DMS153 (cell line): ENCODE measurements at places on chromosomes 5 and 9.
A peak's percentile ranks its signal among the peaks of the same experiment; 100 is the strongest.

DNA sequence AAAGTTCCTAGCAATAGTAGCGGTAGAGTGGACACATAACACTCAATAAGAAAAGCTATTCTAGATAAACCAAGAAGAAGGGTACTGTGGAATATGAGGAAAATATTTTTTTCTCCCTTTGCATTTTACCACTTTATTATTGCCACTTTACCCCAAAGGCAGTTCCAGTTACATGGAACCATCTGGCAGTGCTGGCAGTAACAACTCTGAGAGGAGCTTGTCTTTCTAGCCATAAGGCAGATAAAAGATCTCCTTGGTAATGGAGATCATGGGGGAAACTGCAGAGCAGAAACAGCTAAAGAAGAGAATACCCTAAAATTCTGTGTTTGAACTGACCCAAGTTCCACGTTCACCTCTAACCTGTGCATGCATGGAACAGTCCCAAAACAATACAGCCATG lies 38.5 kb downstream of the UBTD2 start:
- DNase-seq, result no peak

- DNase-seq, result no peak
Observed at GRCh38 chr9:121455527-121456239, 44.0 kb downstream of the GGTA1 start.

GRCh38 chr5:177996660-177997318 lies 747 bp upstream of the PROP1 start:
- DNase-seq, result no peak

DNA sequence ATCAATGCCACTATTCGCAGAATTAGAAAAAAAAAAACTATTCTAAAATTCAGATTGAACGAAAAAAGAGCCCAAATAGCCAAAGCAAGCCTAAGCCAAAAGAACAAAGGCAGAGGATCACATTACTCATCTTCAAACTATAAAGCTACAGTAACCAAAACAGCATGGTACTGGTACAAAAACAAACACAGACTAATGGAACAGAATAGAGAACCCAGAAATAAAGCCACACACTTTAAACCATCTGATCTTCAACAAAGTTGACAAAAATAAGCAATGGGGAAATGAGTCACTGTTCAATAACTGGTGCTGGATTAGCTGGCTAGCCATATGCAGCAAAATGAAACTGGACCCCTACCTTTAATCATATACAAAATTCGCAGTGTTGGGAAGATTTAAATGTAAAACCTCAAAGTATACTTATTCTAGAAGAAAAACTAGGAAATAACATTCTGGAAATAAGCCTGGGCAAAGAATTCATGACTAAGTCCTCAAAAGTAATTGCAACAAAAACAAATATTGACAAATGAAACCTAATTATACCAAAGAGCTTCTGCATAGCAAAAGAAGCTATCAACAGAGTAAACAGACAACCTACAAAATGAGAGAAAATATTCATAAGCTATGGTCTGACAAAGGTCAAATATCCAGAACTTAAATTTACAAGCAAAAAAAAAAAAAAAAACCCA lies 153.7 kb downstream of the NDUFS4 start:
- no peak for DNase-seq

GRCh38 chr9:8694983-8695588 lies 895.5 kb upstream of the DMAC1 start:
- DNase-seq, result peak; percentile 67

- DNase-seq, result no peak
Observed at GRCh38 chr5:34034534-34035327, 8.3 kb downstream of the C1QTNF3 start.

DNA sequence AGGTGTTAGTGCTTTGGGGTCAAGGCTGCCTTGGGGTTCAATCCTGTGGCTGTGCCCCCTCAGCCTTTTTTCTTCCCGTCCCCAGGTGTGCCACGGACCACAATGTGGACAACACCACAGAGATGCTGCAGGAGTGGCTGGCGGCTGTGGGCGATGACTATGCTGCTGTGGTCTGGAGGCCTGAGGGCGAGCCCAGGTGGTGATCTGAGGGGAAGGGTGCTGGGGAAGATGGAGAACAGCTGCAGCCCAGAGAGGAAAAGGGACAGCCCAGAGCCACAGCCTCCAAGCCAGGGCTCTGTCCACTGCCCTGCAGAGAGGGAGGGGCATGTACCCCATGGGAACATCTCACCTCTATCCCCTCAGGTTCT lies 2.1 kb downstream of the CERCAM start:
- DNase-seq, result no peak

DNA sequence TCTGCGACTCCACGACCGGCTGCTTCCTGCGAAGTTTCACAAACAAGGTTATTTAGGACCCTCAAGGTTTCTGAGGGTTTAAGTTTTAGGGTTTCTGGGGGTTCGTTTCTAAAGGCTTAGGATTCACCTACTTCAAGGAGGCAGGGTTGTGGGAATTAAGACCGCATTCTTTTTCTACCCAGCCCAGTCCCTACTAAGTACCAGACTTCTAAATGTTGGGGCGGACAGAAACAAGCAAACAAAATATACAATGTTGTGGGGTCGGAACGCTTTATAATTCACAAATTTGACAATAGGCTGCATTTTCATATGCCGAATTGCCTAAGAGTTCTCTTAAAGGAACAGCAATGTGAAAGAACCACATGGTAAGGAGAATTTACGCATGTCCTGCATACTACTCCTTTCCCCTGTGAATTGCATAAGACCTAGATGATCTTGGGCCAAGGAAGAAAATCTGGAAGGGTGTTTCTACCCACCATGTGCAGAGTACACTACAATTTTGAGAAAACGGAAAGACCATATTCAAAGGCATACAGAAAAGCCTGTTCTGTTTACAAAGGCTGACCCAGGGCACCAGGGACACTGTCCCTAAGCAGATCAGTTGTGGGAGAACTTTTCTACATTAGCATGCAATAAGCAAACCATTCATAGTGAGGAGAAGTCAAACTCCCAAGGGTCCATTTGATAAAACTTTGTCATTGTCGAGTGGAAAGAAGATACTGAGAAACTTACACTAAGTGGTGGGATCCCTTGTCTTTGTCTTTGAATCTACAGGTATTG lies 457.3 kb downstream of the RAB3C start:
- DNase-seq, result no peak

DNA sequence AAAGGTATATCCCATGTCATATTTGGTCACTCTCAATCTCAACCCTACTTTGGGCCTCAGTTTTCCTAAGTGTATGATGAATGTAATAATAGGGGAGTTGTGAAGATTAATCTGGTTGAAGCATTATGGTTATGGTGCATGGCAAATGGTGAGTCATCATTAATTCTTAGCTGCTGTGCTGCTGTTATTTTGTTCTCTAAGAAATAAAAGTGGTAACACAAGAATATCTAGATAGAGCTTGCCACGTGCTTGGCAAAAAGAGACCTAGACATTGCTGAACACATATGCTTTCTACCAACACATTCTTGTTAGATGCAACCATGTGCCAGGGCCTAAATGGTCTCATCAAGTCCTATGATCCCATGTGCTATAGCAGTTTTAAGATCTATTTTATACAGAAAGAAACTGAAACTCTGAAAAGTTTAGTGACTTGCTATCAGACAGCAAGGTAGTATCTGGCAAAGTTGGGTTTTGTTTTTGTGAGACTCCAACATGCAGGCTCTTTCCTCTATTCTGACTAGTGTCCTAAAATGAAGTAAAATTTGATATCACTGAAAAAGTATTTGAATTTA lies 699.9 kb upstream of the MEF2C start:
- DNase-seq, result no peak

- no peak for DNase-seq
Observed at GRCh38 chr5:34521628-34522290, 134.4 kb upstream of the RAI14 start.

GRCh38 chr5:32355686-32356085 lies 42.9 kb upstream of the MTMR12 start:
- no peak for DNase-seq

GRCh38 chr9:111806259-111806658 lies 11.5 kb upstream of the SHOC1 start:
- DNase-seq, result no peak

GRCh38 chr5:32598260-32598937 lies 13.0 kb downstream of the SUB1 start:
- DNase-seq, result no peak

DNA sequence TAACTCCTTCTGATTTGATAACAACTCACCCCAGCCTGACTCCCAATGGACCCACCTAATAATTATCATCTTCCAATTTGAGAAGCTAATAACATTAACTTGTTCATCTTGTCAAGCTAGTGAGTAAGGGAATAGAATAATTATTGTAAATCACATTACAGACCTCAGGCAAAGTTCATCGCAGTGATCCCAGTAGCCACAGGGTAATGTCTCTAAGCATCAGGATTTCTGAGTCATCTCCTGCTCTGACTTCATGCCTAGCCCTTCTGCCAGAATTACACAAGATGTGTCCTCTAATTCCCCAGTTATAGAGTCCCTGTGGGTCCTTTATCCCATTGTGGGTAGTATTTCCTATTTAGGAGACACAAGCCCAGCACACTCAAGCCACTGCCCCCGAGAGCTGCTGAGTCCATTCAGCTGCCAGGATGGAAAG lies 365.7 kb downstream of the DEPDC1B start:
- DNase-seq, result no peak

DNA sequence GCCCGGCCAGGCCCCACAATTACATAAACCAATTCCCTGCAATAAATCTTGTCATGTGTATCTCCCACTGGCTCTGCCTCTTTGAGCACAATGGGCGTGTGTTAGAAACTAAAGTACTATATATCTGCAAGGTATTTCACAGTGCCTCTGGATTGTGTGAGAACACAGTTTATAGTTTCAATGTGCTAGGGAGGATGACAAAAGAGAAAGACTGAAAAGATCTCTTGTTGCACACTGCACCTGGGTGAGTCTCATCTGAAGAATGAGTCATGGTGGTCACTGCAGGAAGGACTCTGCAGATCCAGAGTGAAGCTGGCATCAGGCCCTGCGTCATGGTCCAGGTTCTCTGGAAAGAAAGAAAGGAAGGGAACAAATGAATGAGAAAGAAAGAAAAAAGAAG lies 20.7 kb upstream of the CTSV start:
- DNase-seq, result no peak

- DNase-seq, result no peak
Observed at GRCh38 chr5:170248172-170248930, 15.6 kb downstream of the C5orf58 start.

GRCh38 chr5:42636425-42636824 lies 120.2 kb upstream of the CCDC152 start:
- no peak for DNase-seq

- DNase-seq, result peak; percentile 70
Observed at GRCh38 chr9:109520475-109521132, 22.5 kb upstream of the PTPN3 start.

DNA sequence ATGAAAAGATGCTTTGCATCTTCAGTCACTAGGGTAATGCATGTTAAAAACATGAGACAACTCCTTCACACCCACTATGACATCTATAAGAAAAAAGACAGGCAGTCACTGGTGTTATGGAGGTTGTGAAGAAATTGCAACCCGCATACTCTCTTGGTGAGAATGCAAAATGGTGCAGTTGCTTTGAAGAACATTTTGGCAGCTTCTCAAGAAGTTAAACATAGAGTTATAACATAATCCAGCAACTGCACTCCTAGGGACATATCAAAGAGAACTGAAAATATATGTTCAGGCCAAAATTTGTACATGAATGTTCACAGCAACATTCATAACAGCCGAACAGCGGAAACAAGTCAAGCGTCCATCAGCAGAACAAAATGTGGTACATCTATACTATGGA lies 46.3 kb upstream of the TBC1D9B start:
- DNase-seq, result no peak

DNA sequence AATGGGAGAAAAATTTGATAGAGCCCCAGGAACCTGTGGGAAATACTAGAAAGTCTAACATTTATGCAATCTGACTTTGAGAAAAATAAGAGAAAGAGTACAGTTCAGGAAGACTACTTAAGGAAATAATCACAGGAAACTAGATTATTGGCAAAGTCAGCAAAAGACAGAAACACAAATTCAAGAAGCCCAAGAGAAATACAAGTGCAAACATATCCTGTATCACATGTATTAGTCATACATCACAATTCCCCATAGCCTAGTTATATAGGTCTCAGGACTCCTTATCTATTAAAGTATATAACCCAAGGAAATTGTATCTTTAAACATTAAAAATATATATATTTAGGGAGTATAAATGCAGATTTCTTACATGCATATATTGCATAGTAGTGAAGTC lies 100.8 kb downstream of the HOMER1 start:
- DNase-seq, result no peak

GRCh38 chr9:86507212-86507630 lies 153.0 kb upstream of the TUT7 start:
- no peak for DNase-seq

DNA sequence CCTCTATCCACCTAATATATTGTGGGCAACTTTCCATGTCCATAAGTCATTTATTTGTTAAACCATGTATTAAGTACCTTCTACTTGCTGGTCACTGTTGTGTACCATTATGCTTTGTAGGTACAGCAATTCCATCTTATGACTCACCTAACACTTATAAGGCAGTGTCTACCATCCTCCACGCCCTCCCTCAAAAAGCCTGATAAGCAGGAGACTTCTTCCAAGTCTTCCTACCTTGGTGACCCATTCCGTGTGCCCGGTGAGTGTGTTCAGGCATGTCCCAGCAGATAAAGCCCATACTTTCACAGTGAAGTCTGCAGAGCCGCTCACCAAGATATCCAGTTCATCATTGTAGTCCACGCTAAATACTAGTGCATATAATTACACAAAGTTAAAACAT lies 17.4 kb downstream of the FBXW2 start:
- no peak for DNase-seq

DNA sequence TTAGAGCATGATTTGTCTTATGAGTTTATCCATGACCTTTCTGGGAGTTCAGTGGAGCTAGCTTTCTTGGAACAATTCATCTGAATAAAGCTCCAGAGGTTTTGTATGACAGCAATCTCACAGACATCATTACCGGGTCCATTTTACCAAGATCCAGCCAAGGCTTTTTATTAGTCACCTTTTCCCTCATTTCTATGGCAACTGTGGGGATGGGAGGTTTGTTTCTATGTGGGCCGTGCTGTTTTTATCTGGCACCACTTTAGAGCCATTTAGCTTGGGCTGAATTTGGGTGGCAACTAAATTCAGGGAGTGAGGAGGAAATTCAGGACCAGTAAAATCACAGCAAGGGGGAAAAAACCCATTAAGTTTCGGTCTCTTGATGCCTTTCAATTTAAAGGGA lies 245.7 kb downstream of the NSG2 start:
- no peak for DNase-seq

GRCh38 chr9:72309364-72310133 lies 55.5 kb downstream of the ZFAND5 start:
- no peak for DNase-seq

- no peak for DNase-seq
Observed at GRCh38 chr5:131147258-131147657, 17.8 kb downstream of the HINT1 start.

DNA sequence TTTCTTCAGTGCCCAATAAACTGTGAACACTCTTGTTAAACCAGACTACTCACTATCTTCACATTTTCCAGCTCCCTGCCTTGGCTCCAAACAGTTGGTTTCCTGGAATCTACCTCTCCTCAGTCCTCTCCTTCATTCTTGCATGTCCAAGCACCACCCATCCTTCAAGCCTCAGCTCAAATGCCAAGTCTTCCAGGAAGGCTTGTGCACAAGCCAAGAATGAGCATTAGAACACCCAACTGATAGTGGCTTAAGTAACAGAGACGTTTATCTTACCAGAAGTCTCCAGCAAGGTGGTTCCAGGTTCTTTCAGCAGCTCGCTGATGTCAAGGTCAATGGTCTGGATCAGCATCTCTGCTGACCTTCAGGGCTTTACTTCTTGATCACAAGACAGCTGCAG lies 60.1 kb downstream of the PTPDC1 start:
- no peak for DNase-seq

- no peak for DNase-seq
Observed at GRCh38 chr5:17143335-17143734, 74.1 kb upstream of the BASP1 start.

- DNase-seq, result no peak
Observed at GRCh38 chr5:103840600-103840999, 278.0 kb upstream of the NUDT12 start.
